Osteocyte (in vitro differentiated cells): ENCODE measurements at places on chromosomes 4 and X. TPM values are rescaled to one million over a fixed set of nuclear protein-coding genes. Genes with fewer than 3 reads are reported as not detected.

Gene GLRA3
- total RNA-seq, result not detected in 2 replicates

Gene HS3ST1
- 0.27 TPM in 1 of 2 replicates, not detected in the other for total RNA-seq

- DNase-seq, result no peak
These were observed 33.0 kb upstream of the TLR2 start for GRCh38 chr4:153651116-153651515.

DNA sequence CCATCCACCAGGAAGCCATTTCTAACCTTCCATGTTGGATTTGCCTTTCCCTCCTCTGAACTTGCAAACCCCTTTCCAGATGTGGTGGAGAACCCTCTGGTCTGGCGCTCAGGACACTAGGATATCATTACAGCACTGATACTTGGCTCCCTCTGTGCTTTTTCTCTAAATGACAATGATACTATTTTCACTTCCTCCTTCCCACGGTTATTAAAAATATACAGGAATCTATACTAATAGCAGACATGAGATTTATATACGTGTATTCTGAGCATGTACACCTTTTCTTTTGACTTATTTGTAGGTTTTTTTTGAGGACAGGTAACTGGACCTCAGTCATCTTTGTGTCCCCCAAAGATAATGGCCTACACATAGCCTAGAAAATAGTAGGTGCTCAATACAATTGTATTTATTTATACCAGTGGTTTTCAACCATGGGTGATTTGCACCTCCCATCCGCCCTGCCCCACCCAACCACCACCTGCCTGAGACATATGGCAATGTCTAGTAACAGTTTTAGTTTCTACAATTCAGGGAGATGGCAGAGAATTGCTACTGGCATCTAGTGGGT, 60.4 kb upstream of the PLAC8 start:
- no peak for DNase-seq

DNA sequence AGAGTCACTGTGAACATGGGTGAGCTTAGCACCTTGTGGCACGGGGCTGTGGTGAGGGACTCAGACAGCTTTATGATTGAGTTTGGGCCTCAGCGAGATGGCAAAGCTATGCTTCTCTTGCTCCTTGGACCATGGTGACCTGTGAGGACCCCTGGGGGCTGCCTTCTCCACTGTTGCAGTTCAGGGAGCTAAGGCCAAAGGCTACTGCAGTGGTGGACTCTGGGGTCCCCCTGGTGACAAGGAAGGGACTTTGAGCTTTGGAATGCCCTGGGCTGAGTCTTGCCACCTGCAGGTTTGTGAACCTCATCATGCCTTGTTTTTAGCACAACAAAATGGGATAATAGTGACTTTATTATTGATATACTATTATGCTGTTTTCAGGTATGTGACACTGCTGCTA, 36.5 kb downstream of the TBL1X start:
- DNase-seq, result no peak

- DNase-seq, result no peak
These were observed 11.3 kb upstream of the PPM1K start for GRCh38 chr4:88295656-88296055.
